Suprapubic skin (tissue), 4 donors: ENCODE measurements at places on chromosomes 12 and 14. TPM values are rescaled to one million over a fixed set of nuclear protein-coding genes. Genes with fewer than 3 reads are reported as not detected.

Gene LAG3
- not detected for total RNA-seq

- no peak for DNase-seq
Measured at GRCh38 chr12:32887058-32887457, 9.5 kb downstream of the PKP2 start.

Gene NDRG2
- 302 TPM for total RNA-seq

GRCh38 chr14:100967930-100968329 lies 64.4 kb upstream of the RTL1 start:
- DNase-seq, result no peak

DNA sequence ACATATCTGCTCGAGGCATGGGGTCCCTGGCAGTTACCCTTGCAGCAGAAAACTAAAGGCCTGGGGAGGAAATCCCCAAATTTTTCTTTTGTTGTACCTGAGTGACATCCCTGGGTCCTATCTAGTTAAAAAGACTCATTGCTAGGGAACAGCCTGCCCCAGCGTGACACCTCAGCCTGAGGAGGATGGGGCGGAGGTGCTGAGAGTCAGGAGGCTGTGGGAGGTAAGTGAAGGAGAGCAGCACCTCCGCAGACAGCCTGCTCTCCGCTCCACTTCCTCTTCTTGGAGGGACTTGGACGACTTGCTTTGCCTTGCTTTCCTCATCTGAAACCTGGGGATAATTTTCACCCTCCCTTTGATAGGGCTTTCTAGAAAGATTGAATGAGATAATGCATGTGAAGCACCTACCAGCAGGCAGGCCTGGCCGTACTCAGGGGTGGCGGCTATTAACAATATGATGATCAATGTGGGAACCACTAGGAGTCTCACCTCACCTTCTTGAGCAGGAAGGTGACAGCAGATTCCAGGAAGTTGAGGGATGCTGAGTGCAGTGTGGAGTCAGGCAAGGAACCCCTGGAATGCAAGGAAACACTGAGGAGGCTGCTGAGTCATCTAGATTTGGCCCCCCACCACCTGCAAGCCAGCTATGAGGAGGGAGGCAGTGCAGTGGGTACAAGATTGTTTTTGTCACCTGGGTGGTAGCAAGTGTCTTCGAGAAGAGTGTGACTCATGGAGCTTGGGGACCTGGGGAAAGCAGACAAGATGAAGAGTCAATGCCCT lies 23.2 kb downstream of the UBE3B start:
- no peak for DNase-seq

DNA sequence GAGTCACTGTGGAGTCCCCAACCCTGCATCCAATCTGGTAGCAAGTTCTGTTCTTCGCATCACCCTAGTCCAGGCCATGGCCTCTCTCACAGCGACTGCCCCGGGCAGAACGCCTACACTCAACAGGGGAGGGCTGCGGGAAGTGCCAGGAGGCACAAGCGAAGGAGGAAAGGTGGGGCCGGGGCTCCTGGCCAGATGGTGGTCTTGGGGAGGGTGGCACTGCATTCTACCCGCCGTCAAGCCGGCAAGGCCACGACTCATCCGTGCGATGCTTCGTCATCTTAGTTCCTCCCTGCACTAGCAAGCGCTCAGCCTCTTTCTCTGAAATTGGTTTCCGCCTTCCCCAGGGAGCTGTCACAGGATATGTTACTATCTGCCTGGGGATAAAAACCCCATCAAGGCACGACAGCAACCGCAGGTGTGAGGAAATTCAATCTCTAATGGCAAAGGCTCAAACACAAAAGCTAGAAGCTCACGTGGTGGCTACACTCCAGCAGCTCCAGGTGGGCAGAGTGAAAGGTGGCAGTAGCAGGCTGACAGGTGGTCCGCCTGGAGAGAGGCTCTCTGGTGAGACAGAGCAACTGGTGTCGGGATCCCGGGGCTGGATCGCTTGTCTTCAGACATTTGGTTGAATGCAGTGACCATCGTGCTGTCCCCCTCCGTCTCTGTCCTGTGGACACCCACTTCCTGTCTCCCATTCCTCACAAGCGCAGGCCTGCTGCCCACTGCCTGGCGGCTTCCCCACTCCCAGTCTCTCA lies 34.1 kb downstream of the ACADS start:
- DNase-seq, result no peak

GRCh38 chr14:64303471-64303917 lies 9.3 kb upstream of the ESR2 start:
- no peak for DNase-seq

Gene AQP6
- not detected for total RNA-seq

- no peak for DNase-seq
Measured at GRCh38 chr14:78567343-78567742, 397.2 kb downstream of the NRXN3 start.

DNA sequence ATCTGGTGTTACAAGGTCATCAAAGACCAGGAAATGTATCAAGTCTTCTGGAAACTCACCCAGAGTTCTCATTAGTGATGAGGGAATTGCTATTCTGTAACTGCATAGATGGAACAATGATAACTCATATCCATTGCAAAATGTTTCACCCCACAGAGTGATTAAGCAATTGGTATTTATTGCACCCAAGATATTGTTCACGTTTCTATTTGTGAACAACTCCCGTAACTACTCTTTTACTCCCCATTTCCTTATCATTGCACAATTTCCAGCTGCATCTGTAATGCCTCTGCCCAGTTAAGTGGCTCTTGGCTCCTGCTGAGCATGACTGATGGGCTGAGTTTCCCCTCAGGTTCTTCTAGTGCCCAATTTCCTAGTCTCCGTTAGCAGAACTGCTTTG lies 108.7 kb upstream of the PRICKLE1 start:
- no peak for DNase-seq

DNA sequence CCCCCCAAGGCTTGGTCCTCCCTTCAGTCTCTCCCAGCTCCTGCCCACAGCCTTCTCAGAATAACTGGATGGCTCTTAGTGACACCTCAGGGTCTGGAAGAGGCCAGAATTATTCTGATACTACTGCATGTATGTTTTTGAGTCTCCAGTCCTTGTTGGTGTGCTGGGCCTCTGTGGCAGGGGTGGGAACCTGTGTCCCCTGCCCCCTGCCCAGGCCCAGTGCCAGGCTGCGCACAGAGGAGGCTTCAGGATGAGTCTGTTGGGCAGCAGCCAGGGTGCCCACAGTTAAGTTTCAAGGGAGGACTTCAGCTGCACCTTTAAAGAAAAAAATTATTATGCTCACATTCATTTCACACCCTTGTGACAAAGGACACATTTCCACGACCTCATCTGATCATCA lies 348.3 kb downstream of the CACNA1C start:
- DNase-seq, result no peak

DNA sequence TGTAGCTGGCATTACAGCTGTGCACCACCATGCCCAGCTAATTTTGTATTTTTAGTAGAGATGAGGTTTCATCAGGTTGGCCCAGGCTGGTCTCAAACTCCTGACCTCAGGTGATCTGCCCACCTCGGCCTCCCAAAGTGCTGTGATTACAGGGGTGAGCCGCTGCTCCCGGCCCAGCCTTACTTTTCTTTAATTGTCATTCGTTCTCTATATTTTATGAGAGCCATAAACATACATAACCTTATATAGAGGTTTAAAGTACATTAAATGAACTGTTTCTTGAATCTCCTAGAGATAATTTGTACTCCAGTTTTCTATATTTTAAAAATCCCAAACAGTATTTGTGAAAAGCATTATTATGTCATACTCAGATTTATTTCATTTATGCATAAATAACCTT lies 98.6 kb downstream of the SYNE2 start:
- no peak for DNase-seq

Gene FAM181A
- not detected for total RNA-seq

DNA sequence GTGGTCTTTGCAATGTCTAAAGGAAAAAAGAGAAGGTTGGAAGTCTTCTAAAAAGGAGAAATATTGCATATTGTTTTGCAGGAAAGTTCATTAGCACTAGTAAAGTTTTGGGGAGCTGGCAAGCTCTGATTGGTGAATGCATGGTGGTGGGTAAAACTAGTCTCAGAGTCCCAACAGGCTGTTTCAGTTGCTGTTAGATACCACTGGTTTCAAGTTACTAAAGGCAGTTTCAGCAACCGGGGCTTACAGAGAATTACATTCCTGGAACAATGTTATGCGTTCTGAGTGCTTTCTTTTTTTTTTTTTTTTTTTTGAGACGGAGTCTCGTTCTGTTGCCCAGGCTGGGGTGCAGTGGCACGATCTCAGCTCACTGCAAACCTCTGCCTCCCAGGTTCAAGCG lies 208.2 kb downstream of the EPS8 start:
- no peak for DNase-seq

DNA sequence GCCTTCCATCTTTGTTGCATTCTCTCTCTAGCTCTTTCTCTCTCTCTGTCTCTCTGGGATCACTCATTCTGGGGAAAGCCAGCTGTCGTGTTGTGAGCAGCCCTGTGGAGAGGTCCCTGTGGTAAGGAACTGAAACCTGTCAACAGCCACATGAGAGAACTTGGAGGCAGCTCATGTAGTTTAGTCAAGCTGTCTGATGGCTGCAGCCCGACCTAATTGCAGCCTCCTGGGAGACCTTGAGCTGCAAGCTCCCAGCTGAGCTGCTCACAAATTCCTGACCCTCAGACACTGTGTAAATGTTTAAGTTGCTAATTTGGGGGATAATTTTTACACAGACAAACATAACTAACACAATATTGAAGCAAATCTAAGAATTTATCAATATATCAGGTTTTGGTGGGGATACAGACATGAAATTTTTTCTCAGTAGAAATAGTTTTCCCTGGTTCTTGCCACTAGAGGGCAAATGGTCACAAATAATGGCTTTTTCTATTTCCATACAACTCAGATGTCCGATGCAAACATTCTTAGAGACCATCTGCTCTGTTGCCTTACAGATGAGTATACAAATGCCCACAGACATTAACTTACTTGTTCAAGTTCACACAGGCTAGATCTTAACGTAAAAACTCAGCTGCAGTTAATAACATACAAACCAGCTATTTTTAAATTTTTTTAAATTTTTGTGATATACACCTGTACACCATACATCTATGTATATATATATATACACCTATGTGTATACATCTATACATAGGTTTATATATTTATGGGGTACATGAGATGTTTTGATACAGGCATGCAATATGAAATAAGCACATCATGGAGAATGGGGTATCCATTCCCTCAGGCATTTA lies 15.5 kb upstream of the KRR1 start:
- no peak for DNase-seq

DNA sequence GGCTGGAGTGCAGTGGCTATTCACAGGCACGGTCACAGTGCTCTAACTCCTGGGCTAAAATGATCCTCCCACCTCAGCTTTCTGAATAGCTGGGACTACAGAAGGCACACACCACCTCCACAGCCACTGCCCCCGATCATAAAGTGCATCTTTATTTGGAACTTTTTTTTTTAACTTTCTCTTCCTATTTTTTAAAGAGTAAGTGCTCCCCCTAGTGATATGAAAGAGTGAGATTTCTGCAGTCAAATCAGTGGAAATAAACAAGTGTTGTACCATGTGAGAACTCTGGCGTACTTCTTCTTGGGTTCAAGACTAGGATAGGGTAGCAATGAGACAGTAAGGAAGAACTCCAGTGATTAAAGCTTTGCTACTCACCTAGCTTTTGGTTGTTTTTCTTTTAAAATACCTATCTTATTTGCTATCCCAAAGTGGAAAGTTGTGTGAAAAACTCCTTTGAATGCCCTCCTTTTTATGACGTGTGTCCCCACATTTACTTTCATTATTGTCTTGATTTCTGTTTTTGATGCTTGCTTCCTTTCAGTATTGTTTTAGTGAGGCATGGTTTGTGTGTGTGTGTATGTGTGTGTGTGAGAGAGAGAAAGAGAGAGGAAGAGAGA lies 6.6 kb downstream of the PPP4R4 start:
- DNase-seq, result no peak

Gene CACNA2D4
- 0.57 TPM for total RNA-seq

Gene KCNA5
- total RNA-seq, result 0.95 TPM

Gene ALX1
- not detected for total RNA-seq

DNA sequence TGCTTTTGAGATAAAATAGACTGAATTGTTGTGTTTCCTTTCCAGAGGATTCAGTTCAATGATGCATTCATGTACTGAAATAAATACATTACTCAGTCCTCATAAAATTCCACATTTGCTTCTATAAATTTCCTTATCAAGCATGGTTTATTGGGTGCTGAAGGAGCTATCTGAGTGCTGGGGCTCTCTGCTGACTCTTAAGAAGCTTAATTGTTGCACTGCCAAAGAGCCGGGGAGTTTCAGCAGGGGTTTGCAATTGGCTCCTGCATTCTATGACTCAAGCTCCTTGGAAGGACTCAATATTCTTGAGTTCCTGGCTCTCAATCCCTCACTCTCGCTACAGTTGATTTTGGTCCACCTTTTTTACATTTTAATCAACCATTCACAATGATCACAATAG lies 69.8 kb upstream of the PYGL start:
- no peak for DNase-seq

GRCh38 chr12:51322452-51322851 lies 1.5 kb downstream of the BIN2 start:
- DNase-seq, result no peak

GRCh38 chr12:71954083-71954778 lies 15.6 kb downstream of the TPH2 start:
- no peak for DNase-seq

- DNase-seq, result no peak
Measured at GRCh38 chr14:106268013-106268727, 741.8 kb downstream of the TMEM121 start.

GRCh38 chr12:45725631-45726602 lies 3.6 kb upstream of the ARID2 start:
- DNase-seq, result no peak

DNA sequence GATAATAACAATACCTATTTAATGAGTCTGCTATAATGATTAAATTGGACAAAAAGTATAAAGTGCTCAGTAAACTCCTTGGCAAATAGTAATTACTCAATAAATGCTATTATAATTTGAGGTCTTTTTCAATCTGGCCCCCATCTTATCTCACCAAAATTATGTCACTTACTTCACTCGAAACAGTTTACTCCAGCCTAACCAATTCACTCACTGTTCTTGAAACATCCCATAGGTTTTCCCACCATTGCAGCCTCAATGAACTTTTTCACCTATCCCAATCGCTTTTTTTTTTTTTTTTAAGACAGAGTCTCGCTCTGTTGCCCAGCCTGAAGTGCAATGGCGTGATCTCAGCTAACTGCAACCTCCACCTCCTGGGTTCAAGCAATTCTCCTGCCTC lies 17.5 kb upstream of the PRKAG1 start:
- DNase-seq, result no peak

DNA sequence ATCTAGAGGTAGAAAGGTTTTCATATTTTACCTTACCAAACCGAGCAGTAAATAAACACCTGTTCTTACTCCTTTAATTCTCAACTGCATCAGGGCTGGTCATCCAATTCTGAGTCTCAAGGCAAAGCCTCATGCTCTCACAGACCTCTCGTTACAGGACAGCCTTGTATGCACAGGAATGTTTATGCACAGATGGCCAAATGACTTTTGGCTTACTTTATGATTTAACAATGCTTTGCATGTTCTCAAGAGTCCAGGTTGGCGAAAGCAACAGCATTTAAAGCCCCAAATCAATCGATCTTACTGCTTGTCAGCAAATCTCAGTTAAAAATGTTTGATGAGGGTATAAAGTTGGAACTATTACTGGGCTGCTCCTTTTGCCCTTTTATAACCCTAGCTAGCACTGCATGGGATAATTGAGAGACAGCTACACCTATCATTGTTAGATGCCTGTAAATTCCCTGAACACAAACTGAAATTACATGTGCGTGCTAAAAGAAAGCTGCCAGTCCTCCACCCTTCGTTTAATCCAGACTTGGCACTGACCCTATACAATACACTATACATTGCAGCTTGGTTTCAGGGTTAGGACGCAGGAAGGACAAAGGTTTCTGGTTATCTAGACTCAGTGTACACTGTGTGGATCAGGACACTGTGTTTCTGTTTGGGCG lies 63.6 kb downstream of the TMCC3 start:
- DNase-seq, result no peak
